ENCODE measurements at places on chromosomes 12 and 14.

GRCh38 chr12:105330931-105331804 is 677 bp downstream of the C12orf75 start:
- peak; percentile 18 for DNase-seq

- DNase-seq, result no peak
Observed at GRCh38 chr12:6958609-6959057, 7.5 kb downstream of the PTPN6 start.

DNA sequence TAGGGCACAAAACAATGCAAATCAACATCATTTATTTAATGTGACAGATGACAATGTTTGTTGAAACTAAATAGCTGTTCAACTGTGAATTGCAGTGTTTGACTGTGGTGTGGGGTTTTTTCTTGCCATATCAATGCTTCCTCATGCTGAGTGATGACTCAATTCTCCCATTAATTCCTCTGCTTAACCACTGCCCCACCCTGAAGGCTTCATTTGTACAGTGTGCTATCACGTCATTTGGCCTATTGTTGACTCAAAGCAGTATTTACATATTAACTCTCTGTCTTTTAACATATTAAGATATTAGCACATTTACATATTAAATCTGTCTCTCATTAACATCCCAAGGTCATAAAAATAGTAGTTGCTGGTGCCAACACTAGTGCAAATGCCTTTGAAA is 164.8 kb upstream of the NRXN3 start:
- DNase-seq, result no peak

- DNase-seq, result no peak
Observed at GRCh38 chr14:96162741-96163140, 41.9 kb upstream of the BDKRB2 start.

GRCh38 chr12:125633686-125634085 is 568.5 kb downstream of the AACS start:
- no peak for DNase-seq

DNA sequence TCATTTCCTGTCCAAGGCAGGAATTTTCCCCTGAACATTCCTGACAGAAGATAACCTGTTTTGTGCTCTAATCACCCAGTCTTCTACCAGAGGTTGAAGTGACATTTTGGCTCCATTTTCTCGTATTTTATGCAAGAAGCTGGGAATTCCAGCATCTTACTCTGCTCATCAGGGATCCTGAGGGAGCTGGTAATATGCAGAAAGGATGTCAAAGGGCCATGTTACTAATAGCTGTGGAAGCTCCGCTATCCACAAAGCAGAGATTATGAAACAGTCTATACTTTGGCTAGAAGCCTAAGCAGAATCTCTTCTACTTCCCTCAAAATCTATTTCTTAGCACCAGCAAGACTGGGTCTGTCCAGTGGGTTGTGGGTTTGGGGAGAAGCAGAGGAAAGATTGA is 613.0 kb downstream of the DIO2 start:
- DNase-seq, result no peak

DNA sequence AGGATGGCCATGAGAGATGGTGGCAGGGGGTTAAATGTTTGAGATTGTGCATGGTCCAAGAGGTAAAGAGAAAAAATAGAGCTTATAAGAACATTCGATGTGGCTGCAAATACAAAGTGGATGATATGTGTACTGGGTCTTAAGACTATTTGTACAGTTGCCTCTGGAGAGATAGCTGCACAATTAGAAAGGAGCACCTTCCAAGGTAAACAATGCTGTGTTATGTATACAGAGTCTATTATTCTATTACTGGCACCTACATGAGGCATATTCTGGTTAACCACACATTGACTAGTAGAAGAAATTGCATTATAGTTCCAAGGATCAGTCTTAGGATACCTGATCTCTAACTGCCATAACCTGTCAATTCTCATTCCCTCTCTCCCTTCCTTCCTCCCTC is 238.0 kb upstream of the FOXN3 start:
- no peak for DNase-seq

- DNase-seq, result no peak
Observed at GRCh38 chr14:68511129-68512047, 281.5 kb downstream of the ZFP36L1 start.

- no peak for DNase-seq
Observed at GRCh38 chr12:1523558-1524050, 70.8 kb downstream of the FBXL14 start.

Data from activated CD8-positive, alpha-beta memory T cell treated with anti-CD3 and anti-CD28 coated beads for 1 hour (primary cell).